ENCODE measurements at places on chromosomes 1 and 21. TPM values are rescaled to one million over a fixed set of nuclear protein-coding genes. Genes with fewer than 3 reads are reported as not detected.

GRCh38 chr1:97674517-97674916 lies 246.3 kb downstream of the DPYD start:
- no peak for DNase-seq

The LHX8 gene
- total RNA-seq = not detected

DNA sequence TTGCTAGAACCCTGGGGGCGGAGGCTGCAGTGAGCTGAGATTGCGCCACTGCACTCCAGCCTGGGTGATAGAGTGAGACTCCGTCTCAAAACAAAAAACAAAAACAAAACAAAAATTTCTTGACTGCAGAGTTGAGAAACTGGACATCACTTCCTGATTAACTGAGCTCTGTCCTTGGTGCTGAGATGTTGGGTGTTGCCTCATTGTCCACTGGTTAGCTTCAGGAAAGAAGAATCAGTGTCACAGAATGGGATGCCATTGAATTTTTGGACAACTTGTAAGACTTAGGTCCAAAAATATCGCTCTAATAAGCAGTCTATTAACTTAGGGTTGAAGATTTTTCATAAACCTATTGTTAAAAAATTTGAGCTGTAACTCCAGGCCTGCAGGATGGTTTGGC lies 23.8 kb upstream of the KCNA10 start:
- no peak for DNase-seq

GRCh38 chr1:9860887-9861286 lies 37.1 kb upstream of the CLSTN1 start:
- DNase-seq = no peak

The FLG2 gene
- not detected for total RNA-seq

GRCh38 chr1:224770336-224770693 lies 154.2 kb downstream of the CNIH3 start:
- DNase-seq = no peak

DNA sequence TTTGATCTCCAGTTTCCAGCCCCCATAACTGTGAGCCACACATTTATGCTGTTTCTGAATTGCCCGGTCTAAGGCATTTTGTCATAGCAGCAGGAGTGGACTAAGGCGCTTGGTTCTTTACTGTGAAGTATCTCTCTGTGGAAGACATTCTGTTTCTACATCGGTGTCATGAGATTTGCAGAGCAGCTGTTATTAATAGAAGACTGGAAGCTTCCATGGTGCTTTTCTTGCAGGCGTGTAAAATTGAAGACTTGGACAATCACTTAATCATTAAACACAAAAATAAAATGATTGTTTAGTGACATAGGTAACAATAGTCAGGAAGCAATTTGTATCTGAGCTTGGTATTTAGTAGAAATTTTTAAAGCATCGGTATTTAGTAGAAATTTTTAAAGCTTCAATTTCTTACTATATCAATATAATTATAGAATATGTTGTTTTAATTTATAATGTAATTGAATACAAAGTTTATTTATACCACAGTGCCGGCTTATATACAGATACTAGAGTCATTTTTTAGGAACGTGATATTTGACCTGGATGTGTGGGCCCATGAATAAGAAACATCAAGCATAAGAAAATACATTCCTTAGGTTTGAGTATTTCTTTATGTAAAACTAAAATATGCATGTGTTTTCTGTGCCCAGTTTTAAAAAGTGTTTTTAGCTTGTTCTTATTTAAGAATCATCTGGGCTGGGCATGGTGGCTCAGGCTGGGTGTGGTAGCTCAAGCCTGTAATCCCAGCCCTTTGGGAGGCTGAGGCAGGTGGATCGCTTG lies 60.6 kb upstream of the COL6A1 start:
- no peak for DNase-seq

The OR2AK2 gene
- total RNA-seq = not detected

The CFHR4 gene
- not detected for total RNA-seq

DNA sequence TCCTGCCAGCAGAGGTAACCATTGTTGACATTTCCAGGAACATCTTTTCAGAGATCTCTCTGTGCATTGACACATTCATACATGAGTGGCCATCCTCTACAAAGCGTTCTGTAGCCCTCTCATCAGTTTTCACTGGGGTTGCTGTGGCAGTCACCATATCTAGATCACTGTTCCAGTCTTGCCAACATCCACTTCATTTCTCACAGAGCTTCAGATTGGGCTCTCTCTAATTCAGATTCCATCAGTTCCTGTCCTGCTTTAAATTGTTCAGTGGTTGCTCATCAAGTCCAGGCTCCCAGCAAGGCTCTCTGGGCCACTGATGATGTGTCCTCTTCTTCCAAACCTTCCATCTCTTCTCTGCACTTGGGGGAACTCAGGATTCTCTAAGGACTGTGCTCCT lies 173.7 kb downstream of the KCNJ6 start:
- DNase-seq = no peak

DNA sequence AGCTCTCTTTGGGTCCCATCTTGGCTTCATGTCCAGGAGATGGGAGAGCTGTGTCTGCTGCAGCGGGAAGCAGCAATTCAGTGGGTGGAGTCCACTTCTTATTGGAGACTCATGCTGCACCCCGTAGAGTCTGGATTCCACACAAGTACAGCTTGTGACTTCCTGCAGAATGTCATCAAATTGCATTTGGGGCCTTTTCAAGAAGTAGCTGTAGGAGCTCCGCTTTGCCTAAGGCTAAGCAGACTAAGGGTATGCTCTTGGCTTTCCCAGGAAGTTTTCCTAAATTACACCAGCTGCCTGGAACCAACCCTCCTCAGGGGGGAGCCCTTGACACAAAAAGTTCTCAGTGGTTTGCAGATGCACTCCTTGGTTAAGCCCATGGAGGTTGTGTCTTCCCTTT lies 5.7 kb upstream of the MOB3C start:
- DNase-seq = no peak

DNA sequence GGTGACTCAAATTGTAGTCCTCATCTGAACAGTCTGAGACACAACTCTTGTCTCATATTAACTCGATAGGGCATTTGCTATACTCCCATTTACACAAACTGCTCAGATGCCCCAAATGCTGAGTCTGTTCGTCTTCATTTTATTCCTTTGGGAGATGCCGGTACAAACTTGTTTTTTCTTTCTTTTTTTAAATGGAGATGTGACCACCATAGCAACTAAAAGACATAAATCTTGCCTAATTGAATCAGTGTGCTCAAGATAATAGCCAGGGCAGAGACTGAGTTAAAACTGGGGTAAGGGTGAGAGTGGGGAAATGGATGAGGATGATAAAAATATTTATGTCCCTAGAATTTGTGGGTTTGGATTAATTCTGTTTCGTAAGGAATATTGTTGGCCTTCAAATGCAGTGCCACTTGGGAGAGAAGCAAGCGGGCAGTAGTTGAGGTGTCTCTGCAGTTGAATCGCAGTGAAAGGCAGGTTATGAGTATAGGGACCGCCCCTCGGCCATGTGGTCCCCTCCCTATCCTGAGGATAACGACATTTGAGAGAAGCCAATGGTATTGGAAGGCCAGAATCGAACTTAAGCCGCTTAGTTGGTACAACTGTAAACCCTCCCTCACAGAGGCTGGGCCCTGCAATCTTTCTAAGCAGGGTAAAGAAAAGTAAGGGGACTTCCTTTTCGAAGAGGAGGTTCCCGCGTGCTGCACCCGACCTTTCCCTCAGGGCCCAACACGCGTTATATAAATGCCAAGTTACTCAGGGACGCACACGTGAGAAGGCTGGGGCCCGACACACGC lies 859 bp upstream of the LRRC8B start:
- DNase-seq = no peak

The CFAP107 gene
- not detected for total RNA-seq

The SLC5A3 gene
- 13.7 TPM for total RNA-seq

DNA sequence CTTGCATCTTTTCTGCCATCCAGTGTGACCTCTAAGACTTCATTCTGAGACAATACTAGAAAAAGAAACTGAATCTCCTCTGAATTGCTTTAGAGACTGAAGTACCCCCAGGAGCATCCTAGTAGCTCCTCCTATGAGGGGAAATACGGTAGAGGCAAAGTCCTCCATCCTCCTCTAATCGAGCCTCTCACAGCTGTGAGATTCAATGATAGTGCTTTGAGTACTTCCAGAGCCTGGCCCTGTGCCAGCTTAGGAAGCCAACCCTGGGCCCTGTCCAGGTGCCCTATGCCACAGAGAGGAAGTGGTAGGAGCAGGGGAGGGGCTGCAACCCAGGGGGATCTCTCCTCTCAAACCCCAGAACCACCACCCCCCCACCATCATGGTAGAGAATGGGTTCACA lies 10.7 kb downstream of the RORC start:
- DNase-seq = no peak

GRCh38 chr1:53583868-53584776 lies 124.9 kb downstream of the DMRTB1 start:
- DNase-seq = no peak

DNA sequence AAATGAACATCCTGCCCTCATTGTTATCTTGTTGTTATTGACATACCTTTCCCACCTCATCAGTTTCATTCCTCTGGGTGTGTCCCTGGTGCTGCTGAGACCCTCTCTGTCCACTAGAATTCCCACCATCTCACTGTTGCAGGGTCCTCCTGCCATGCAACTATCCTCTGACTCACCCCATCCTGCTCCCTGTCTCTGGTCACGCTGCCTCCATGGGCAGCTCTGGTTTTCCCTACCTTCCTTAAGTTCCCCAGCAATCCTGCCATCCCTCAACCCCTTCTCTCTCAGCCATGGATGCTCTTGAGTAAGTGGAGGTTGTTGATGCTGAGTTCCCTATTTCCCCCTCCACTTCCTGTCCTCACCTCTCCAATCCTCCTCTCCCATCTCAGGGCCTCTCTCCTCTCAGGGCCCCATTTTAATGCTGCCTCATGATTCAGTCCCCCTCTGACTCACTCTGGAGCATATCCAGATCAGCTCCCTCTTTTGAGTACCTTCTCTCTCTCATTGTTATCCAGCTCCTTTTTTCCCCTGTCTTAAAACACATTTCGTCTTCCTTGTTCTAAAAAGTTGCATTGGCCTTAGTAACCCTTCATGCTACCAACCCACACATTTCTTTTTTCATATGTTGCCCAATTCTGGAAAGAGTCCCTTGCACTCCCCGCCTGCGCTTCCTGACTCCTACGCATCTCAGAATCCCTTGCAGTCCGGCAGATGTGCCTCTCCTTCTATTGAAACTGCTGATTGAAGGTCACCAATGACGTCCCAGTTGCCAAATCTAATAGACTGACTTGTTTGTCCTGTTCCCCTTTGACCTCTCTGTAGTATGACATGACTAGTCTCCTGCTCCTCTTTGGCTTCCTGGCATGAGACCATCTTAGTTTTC lies 92.0 kb downstream of the CNIH3 start:
- DNase-seq = no peak

DNA sequence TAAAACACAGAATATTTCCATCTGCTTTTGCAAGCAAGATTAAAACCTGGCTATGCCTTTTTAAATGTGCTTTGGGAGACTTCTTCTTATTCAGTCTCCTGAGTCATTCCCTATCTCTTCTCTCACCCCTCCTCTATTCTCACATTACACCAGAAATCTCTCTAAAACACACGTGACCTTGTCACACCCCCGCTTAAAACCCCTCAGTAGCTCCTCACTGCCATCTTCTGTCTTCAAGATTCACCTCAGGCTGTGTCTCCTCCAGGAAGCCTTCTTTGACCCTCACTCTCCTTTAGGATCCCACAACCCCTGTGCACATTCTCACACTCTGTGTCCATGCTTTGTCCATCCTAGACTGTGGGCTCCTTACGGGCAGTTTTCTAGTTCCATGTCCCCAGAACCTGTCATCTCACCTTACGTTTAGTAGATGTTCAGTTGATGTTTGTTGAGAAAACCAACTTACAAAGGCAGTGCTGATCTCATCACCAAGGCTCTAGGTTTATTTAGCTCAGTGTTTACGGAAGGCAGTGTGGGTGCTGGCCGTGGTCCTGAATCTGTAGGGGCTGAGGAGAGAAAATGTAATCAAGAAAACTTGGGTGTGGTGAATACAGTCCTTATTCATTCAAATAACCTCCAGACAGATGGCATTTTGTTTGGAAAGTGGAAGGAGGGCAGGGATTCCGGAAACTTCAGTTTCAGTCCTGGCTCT lies 143.5 kb downstream of the DMRTA2 start:
- no peak for DNase-seq

DNA sequence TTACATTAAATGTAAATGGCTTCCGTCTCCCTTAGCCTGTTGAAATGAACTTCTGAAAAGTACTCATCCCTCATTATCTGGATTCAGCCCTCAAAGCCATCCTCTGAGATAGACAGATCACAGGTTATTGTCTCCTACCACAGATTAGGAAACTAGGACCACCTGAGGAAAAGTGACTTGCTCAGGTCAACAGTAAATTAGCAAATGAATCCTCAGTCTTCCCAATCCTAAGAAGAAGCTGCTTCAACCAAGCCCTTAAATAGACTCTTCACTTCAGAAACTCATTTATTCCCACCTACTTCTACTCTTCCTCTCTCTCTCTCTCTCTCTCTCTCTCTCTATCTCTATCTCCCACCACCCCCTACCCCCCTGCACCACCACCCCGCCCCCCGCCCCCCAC lies 152.3 kb downstream of the DMRTA2 start:
- no peak for DNase-seq

DNA sequence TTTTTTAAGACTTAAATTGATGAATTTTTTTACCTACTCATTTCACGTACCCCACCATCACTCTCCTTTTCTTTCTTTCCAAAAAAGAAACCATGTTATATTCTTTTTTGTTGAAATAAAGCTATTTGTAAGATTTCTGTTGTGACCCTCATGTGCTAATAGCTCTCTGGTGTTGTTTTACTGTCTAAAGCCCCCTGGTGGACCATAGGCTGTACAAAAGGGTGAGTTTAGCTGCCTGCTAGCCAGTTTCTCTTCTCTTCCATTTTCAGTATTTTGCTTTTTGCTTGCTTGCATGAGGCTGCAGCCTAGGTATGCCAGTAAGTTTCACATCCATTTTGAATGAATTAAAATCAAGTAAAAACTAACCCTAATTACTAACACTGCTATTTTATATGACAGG lies 15.6 kb upstream of the VAMP3 start:
- no peak for DNase-seq

GRCh38 chr1:55654171-55654570 lies 439.0 kb upstream of the USP24 start:
- DNase-seq = no peak

The TAGLN2 gene
- total RNA-seq = 584 TPM

The SLC1A7 gene
- not detected for total RNA-seq

DNA sequence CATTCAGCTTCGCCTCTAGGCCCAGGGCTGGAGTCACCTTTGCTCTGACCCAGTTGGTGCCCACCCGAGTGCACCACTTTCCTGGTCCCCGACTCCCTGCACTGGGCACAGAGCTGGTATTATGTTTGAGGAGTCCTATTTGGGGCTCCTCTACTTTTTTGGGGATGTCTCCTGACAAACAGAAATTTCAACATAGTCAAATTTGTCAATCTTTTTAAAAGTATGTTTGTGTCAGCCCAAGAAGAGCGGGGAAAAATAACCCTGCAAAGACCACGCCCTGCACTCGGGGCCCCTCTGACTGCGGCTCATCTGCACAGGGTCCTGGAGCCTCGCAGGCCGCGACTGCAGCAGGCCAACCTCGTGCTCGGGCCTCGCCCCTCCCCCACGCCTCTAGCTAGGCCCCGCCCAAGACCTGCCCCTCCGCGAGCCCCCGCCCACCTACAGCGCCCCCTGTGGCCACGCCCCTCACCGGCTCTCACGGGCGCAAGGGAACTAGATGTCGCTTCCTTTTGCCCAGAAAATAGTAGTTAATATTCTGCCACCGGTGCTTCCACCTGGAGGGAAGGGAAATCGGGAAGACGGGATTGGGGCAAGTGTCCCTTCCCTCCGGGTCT lies 11.4 kb downstream of the FAM229A start:
- no peak for DNase-seq

- DNase-seq = no peak
Measured at GRCh38 chr1:198656500-198656932, 17.7 kb downstream of the PTPRC start.

The SLC22A15 gene
- total RNA-seq = 2.6 TPM

Measured in epithelial cell of proximal tubule (primary cell).